ENCODE measurements at places on chromosomes 1 and 21. TPM values are rescaled to one million over a fixed set of nuclear protein-coding genes. Genes with fewer than 3 reads are reported as not detected.
A peak's percentile ranks its signal among the peaks of the same experiment; 100 is the strongest.

The NR1I3 gene
- total RNA-seq, result not detected

DNA sequence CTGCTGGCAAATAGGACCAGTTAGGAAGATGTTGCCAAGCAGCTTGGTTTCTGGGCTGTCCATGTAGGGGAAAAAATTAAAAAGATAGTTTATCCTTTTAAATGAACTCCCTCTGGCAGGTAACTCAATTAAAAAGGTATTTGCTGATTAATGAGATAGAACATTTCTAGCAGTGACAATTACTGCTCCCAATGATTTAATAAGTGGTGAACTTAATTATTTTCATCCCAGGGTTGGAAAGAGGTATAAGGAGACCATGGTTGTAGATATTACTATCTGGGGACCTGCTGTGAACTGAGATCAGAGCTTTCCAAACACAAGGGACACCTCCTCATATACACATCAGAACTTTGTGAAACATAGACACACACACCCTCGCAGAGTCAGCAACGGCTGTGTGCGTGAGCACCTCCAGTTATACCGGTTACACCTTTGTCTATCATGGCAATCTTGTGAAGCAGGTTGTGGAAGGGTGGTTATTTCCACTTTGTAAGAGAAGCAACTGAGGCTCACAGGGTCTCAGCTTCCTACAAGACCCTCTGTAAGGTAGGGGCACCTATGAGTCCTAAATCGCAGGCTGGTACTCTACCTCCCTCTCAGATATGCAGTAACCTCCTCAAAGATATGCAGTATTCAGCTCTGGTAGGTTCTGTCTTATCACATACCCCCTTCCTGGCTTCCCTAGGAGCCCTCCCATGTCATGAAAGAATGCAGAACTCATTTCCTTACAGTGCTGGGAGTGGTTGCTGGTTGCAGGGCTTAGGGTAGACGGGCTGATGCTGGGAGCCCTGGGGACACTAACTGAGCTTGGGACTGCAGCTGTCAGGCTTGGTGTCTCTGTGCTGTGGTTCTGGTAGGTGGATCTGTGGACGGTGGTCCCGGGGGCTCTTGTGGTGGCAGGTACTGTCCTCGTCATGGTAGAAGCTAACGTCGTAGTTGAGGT is 18.5 kb upstream of the MAGOH start:
- DNase-seq, result no peak

The RIPK4 gene
- total RNA-seq, result 0.52 TPM

The AMY1A gene
- total RNA-seq, result not detected

- DNase-seq, result peak; percentile 99
Observed at GRCh38 chr21:45554477-45555175, 12.4 kb upstream of the SLC19A1 start.

- DNase-seq, result no peak
Observed at GRCh38 chr1:155466617-155466972, 96.0 kb downstream of the ASH1L start.

DNA sequence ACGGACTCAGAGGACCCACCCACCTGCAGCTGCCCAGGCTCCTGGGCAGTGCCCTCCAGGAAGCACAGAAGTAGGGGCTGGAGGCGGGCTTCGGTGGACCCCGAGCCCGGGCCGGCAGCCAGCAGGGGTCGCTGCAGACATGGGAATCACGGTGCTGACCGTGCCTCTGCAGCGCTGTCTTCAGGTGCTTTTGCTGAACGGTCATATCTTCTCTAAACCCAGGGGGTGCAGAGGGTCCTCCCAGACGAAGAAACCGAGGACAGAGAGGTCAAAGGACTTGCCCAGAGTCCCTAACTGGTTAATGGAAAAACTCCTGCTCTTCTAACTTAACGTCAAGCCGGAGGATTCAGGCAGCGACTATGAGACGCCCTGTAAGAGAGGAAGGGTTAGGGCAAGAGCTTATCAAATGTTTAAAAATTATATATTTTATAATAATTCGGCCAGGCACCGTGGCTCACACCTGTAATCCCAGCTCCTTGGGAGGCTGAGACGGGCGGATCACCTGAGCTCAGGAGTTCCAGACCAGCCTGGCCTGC is 21.5 kb upstream of the LEFTY2 start:
- DNase-seq, result peak; percentile 88

DNA sequence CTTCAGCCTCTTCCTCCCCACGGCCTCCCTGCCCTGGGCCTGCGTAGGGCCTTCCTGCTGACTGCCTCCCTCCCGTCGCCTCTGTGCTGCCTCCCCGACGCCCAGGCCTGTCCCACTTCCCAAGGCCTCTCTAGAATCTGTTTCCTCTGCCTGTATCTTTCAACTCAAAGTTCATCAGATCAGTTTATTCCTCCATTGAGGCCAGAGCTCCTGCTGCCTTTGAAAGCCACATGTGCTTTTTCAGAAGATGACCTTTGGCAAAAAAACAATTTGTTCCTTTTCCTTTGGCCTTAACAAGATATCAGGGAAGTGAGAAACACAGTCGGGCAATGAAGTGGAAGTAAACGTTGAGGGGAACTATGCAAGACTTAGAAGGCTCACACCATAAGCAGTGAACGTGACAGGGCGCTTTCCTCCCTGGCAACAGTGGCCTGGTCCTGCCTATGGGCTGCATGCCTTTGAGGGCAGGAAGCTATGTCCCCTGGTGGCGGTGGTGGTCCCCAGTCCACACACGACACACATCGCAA is 85.9 kb downstream of the PSMG1 start:
- no peak for DNase-seq

The KCNJ6 gene
- total RNA-seq, result not detected

DNA sequence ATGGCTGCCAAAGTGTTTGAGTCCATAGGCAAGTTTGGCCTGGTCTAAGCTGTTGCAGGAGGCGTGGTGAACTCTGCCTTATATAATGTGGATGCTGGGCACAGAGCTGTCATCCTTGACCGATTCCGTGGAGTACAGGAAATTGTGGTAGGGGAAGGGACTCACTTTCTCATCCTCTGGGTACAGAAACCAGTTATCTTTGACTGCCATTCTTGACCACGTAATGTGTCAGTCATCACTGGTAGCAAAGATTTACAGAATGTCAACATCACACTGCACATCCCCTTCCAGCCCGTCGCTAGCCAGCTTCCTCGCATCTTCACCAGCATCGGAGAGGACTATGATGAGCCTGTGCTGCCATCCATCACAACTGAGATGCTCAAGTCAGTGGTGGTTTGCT is 215.8 kb upstream of the JUN start:
- DNase-seq, result no peak

The RSPH1 gene
- total RNA-seq, result 0.33 TPM

DNA sequence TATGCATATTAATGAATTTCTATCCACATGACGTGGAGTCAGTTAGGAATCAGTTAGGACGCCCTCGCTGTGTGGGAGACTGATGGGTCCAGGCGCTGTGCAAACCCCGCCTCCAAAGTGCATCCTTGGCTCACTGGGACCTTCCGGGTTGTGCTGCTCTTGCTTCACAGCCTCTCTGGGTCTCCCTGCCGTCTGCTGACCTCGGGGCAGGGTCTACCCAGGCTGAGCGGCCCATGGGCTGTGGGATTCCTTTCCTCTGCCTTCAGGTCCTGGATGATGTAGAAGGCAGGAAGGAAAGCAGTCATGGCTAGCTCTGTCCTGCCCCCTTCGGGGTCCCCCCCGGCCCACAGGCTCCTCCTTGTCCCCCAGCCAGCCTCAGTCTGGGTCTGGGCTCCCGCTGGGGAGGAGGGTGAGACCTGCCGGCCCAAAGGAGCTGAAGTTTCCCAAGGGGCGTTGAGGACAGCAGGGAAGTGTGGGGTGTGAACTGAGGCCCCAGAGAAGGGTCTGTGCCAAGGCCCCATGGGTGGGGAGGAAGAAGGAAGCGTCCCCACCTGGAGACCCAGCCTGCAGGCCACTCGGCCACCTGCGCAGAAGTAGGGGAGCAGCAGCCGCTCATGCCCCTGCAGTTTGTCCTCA is 24.6 kb upstream of the CDK11A start:
- no peak for DNase-seq

DNA sequence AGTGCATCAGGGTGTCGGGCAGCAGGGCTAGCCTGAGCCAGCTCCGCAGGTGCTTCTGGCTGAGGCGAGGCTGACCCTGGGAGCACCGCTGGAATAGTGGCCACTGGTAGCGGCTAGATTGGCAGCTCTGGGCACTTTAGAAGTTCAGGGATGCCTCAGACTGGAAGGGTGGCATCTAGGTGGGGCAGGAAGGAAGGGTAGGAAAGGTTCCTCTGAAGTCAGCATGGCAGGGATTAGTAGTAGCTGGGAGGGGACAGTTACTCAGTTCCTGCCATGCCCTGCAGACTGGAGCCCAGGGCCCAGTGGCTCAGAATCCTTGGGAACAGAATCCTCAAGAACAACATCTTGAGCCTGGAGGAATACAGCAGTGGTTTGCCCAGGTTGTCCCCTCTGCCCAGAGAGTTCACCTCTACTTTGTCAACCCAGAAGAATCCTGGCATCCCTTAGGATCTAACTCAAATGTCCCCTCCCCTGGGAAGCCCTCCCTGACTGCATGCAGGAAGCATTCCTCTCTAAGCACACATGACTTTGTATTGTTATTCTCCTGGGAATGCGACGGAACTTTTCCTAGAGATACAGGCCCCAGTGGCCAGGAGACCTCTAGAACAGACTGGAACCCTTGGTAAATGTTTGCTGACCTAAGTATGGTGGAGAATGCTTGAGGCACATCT is 39.5 kb upstream of the BCAR3 start:
- no peak for DNase-seq

DNA sequence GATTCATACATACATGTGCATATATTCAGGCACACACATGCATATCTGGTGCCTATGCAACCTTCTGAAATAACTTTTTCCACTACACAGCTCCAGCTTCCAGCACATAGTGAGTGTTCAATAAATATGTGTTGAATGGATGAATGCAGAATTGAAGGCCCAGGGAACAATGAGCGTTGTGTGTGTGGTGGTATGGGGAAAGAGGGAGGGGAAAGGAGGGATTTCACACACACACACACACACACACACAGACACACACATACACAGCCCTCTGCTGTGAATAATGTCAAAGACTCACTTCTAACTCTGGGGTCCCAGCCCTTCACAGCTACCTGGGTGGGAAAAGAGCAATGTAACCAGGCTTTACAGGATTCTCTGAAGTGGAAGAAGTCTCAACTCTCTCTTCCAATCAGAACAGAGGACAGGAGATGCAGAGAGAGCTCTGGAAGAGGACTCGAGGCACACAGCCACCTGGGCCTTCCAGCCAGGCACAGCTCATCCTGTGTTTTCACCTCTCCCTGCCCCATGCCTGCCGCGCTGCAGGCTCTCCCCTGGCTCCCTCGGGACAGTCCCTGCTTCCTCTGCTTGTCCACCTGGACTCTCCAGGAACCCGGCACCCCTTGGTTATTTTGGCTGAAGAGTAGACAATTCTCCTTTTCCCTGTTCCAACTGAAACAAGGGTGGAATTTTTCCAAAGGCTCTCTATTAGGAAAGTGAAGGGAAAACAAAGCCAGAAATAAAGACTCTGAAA is 5.4 kb upstream of the IGSF8 start:
- DNase-seq, result no peak

DNA sequence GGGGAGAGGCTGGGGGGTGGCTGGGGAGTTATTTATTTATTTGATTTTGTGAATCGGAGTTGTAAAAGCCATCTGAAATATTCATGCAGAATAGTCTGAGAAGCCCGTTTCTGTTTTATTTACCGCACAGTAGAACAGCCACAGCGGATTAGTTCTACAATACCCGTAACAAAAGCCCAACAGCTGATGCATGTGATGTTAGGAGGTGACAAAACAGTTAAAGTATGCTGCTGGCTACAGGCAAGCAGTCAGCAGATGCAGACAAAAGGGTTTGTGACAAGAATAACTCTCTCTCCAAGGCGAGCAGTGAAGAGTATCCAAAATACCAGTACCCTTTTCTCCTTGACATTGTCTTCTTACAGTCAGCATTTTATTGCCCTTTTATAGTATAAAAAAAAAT is 42.0 kb downstream of the PROX1 start:
- DNase-seq, result no peak

Data from activated naive CD4-positive, alpha-beta T cell treated with anti-CD3 and anti-CD28 coated beads, Interleukin-2, amount 50 U/mL, for 72 hours (primary cell).